ENCODE measurements at places on chromosomes 2 and 18. TPM values are rescaled to one million over a fixed set of nuclear protein-coding genes. Genes with fewer than 3 reads are reported as not detected.
A peak's percentile ranks its signal among the peaks of the same experiment; 100 is the strongest.

FMNL2 gene
- total RNA-seq: 12.0 TPM

CNOT9 gene
- total RNA-seq: 37.8 TPM

DTNB gene
- 8.8 TPM for total RNA-seq

MRPL19 gene
- 53.3 TPM for total RNA-seq

DNA sequence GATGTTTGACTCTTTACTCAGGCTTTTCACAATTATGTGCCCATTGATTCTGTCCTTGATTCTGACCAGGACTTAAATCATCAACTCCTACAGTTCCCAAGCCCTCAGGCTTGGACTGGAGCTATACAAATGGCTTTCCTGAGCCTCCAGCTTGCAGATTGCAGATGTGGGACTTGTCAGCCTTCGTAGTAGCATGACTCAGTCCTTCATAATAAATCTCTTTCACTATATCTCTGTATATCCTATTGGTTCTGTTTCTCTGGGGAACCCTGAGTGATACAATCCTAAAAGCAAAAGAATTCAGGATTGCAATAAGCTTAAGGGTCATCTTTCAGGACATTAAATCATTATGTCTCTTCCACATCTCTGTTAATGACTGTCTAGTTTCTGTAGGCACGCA, 356.6 kb downstream of the RIT2 start:
- no peak for DNase-seq

DNA sequence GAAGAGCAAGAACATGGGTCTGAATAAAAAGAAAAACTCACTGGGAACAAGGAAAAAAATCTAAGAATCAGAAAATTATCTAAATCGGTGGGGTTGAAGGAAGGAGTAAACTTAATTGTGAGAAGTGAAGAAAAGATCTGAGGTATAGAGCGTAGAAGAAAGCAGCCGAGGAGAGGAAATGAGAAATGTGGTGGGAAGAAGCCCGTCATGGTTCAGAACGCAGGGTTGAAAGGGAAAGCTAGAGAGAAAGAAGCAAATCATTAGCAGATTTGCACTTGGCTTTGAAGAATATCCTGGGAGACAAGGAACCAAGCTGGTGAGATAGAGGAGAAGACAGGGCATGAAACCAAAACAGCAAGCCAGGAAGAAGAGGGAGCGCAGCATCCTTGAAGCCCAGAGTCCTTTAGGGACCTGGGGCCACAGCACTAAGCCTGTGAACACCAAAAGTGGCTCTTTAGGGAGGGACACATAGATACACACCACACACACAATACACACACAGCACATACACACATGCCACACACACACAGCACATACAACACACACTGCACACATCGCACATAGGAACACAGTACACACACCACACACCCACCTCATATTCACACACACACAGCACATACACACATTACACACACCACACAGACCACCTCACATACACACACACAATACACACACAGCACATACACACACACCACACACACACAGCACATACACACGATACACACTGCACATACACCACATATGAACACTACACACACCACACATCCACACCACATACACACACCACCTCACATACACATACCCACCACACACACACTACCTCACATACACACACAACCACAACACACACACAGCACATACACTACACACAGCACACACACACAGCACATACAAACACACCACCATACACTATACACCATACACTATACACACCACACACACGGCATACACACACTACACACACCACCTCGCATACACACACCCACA, 274.6 kb downstream of the ETAA1 start:
- DNase-seq: no peak

DNA sequence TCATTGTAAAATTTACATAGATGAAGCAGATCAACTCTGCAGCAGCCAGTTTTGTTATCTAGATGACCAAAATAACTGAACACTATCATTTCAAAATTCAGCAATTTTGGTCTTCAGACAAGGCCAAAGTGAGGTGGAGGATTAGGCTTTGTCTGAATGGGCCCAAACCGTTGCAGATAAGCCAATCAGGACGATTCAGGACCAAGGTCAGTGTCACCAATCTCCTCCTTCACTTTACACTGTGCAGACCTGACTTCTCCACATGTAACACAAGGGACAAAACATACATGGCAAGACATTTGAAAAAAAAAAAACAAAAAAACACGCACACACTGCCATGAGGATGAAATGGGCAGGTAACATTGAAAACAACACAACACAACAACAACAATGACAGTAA, 211.2 kb downstream of the NAPG start:
- DNase-seq: no peak

DNA sequence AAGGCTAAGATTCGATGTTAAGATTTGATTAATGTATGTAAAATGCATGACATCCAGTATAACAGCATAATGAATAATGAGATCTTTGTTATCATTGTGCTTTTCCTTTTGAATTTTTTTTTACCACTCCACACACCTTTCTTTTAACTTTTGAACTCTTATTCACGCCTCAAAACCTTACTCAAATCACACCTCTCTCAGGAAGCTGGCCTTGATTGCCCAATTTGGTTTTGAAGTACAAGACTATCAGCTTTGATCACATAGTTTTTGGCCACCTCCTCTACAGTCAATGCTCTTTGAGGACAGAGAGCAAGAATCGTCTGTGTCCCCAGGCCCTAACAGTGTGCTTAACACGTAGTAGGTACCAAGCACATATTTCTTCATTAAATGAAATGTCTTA, 29.9 kb upstream of the SLC9A2 start:
- DNase-seq: no peak

GRCh38 chr2:23301136-23301535, 83.8 kb upstream of the KLHL29 start:
- no peak for DNase-seq

GRCh38 chr18:41871229-41872000, 83.6 kb upstream of the PIK3C3 start:
- no peak for DNase-seq

DNA sequence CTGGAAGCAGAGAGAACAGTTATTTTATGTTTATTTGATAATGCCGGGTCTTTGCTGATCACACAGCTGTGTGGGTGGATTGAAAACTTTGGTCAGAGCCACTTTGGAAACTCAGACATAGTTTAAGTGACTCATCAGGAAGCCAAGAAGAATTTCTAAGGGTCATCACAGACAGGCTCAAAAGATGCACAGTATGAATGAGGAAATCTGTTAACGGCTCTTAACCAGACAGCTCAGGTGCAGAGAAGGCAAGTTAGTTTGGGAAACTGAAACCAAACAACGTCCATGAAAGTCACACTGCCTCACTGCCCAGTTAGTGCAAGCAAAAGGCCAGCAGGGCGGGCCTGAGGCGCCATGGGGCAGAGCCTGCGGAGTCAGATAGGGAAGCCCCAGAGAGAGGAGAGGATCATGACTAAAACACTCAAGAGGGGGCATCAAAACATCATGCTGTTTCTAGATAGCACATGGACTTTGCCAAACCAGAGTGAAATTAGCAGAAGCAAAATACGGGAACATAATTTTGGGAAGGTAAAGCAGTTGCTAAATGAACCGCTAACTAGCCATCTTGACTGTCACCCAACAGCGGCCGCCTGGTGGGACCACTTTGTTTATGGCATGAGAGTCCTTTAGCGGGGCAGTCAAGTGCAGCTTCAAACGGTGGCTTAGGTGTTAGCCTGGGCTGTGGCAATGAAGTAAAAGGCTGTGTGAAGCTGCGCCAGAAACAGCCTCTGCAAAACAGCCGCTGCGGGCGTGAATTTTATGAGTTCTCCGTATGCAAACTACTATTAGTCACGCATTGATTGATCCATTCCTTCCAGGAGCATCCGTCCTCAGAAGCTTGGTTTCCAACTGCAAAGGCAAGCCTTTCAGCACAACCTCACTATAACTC, 101.2 kb downstream of the KCTD18 start:
- peak; percentile 48 for DNase-seq
